ENCODE measurements at places on chromosomes 3 and 15.

DNA sequence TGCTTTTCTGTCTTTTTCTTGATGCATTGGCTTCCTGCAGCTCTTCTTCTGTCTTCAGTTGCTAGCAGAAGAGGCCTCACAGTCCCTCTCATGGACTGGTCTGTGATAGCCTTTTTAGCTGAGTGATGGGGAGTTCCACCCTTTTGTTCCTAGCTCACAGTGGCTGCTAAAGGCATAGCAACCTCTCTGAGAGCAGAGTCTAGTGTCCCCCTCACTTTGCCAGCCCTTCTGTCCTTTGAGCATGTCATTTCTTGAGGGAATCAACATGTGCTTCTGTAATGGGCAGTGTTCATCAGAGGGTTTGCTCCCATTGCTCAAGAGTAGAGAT, 44.4 kb downstream of the GAP43 start:
- DNase-seq, result no peak

GRCh38 chr15:38646716-38647115, 82.1 kb upstream of the RASGRP1 start:
- no peak for DNase-seq

DNA sequence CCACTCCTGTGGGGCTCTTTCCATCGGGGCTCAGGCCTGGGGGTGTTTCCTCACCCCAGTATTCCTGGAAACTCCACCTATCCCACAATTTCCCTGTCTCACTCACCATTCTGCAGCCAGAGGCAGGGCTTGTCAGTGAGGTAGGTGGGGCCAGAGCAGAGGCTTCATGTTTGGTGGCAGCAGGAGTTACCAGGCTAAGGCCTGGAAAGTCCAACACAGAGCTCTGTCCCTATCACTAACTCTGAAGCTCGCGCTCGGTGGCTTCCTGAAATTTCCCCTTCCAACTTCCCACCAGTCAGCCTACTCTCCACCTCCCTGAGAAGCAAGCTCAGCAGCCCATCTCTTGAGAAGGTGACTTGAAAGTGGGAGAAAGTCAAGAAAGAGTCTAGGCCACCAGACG, 44.2 kb downstream of the CDC25A start:
- no peak for DNase-seq

DNA sequence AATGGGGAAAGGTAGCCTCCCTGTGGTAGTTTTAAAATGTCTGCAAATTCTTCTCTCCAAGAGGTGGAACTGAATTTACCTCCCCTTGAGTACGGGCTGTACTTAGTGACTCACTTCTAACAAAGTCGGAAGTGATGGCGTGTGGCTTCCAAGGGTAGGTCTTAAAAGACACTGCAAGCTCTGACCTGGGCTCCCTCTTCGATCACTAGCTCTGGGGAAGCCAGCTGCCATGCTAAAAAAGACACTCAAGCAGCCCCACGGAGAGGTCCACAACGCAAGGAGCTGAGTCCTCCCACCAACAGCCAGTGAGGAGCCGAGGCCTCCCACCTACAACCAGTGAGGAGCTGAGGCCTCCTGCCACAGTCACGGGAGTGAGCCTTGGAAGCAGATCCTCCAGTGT, 122.0 kb upstream of the HACD2 start:
- no peak for DNase-seq

GRCh38 chr3:141389703-141390102, 21.4 kb downstream of the ZBTB38 start:
- DNase-seq, result no peak

- DNase-seq, result no peak
Measured at GRCh38 chr3:18134386-18135059, 290.6 kb downstream of the SATB1 start.

DNA sequence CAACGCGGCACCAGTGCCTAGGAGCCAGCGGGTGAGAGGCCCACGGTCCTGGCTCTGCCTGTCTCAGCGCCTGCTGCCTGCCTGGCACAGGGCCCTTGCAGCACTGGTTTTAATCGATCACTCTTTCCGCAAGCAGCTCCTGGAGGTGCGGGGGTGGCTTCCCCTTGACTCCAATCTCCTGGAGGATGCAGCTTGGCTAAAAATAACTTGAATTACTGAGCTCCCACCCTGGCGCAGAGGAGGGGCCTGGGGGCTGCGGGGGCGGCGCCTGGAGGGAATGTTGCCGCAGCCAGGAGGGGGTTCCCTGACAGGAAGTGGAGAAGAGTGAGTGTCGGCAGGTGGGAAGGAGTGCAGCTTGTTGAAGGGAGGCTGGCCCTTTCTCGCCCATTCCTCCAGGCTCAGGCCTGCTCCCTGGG, 9.9 kb upstream of the RPL29 start:
- no peak for DNase-seq

- DNase-seq, result peak; percentile 31
Measured at GRCh38 chr15:74322558-74323180, 44.8 kb downstream of the CYP11A1 start.

DNA sequence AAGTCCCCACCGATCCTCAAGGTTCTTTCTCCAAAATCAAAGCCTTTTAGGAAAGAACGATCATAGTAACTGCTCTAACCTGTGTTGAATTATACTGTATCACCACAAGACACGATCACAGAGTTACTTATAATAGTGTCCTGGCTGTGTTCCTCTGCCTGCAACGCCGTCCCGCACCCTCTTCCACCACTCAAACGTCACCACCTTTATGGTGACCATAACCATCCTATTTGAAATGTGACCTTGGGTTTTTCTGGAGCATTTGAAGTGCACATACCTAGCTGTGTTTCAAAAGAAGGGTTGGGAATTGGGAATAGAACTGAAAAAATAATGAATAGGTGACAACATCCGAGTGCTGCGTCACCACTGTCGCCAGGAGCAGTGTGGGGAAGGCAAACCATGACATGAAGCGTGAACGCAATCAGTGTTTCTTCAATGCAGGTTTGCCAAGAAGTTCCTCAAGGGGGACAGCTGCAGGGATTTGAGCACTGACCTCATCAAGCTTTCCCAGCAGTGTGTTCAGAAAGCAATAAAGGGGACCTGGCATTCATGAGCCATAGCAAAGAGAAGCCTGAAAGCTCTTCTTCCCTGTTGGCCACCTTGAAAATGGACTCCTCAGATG, 769 bp upstream of the SELENOS start:
- no peak for DNase-seq

- no peak for DNase-seq
Measured at GRCh38 chr3:5194341-5194740, 6.8 kb downstream of the EDEM1 start.

GRCh38 chr3:156627946-156628569, 46.3 kb upstream of the TIPARP start:
- no peak for DNase-seq

DNA sequence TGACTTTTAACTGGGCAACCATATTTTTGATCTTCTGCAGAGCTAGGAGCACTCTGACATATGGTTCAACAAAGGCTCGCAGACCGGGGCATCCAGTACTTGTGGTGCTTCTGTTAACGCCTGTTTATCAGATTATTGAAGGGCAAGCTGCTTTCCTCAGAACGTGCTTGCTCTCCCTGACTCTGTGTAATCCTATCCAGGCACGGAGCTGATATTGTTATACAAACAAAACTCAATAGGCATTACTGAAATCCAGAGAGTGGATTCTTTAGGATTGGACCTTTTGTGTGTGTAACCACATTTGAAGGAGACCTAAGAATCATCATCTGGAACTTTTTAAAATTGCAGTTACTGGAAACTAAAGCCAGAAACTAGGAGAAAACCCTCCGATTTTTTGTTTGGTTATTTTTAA, 246.5 kb downstream of the PTPRG start:
- no peak for DNase-seq

DNA sequence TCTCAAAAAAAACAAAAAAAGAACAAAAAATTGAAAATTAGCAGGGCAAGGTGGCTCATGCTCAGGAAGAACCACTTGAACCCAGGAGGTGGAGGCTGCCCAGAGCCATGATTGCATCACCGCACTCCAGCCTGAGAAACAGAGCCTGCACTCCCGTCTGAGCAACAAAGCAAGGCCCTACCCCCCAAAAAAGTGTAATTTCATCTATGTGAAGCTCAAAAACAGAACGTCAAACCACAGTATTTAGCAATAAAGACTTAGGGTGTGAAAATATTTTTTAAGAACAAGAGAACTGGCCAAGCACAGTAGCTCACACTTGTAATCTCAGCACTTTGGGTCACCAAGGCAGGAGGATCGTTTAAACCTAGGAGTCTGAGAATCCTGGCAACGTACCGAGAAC, 38.2 kb downstream of the STAG1 start:
- no peak for DNase-seq

DNA sequence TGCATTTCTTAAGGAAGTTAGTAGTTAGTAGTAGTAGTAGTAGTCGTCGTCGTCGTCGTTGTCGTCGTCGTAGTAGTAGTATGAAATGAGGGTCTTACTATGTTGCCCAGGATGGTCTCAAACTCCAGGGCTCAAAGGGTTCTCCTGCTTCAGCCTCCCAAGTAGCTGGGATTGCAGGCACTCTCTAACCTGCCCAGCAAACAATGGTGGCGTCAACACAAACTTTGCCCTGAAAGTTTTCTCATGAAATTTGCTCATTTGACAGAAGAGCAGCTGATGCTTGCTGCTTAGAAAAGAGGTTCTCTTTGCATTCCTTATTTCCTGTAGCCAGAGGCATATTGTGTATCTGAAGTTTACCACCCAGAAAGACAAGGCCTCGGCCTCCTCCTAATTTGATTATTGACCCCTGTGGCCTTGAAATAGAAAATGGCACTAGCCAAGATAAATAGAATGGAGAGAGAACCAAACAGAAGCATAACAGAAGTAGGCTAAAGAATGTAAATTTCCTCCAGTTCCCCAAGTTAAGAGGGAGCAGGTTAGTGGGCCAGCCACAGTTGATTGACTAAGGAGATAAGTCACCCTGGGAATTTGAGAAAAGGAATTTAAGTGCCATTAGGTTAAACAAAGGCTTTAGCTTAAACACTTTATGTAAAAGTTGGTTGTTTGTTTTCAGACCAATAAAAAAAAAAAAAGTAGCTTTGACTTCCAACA, 166.2 kb upstream of the ROBO2 start:
- DNase-seq, result no peak

GRCh38 chr3:126102530-126102951, 18.6 kb upstream of the SLC41A3 start:
- no peak for DNase-seq

GRCh38 chr3:74331711-74332110, 282.7 kb downstream of the CNTN3 start:
- no peak for DNase-seq

DNA sequence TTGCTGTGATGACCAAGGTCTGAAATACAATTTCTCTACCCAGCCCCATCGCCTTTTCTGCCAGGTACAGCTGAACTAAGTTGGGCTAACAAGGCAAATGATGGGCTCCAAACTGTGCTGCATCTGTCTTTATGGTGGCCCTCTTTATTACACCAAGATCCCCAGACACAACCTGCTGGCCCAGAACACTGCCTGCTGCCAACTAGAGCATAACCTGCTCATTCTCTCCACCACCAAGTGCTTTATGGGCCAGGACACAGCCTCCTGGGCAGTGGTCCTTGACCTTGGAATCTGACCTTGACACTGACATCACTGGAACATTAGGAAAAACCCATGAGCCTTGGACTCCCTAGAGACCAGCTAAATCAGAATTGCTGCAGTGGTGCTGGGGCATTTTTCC, 3.3 kb downstream of the LINS1 start:
- DNase-seq, result no peak

Data from stimulated activated CD4-positive, alpha-beta T cell treated with anti-CD3 and anti-CD28 coated beads, TNF-alpha, amount 100 ng/mL, for 48 hours (primary cell).